Pancreas (tissue), 10 donors: ENCODE measurements at places on chromosomes 11 and 22.

- H3K27ac ChIP-seq, result no peak overlapping the region
- no peak overlapping the region for H3K4me3 ChIP-seq
- DNase-seq, result no peak
- H3K36me3 ChIP-seq, result no peaks in the 10 kb centered on the region
- no peaks in the 10 kb centered on the region for H3K4me1 ChIP-seq
Observed at GRCh38 chr11:79390923-79391322, 49.9 kb downstream of the TENM4 start.

DNA sequence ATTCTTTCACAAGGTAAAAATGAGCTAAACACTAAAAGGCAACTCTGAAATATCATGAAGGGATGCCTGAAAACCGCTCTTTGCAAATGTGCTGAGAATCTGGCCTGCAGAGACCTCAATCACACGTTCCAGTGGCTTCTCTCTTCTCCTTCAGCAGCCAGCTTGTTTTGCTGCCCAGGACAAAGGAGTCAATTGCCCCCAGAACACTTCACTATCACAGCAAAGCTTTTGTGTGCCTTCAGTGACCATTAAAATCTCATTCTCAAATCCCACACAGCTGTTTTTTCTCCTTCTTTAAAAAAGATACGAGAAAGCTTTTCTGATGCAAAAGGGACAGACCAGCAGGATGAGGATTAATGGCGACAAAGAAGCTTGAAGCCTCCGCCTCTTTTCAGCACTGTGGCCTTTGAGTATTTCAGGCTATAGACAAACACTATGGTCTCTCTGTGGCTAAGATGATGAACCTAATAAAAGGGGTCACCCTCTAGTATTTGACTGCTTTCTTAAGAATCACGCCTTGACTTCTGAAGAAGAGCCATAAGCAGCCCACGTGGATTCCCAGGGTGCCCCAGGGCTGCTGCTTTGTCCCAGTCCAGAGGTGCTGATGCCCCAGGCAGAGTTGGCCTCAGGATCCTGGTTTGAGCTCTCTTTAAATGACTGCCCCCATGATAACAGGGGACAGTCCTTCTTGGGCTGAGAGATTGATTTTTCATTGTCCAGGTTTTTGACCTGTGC is 33.4 kb upstream of the NRIP3 start:
- no peaks in the 10 kb centered on the region for H3K4me1 ChIP-seq
- DNase-seq, result no peak
- H3K4me3 ChIP-seq, result no peak overlapping the region

- H3K4me3 ChIP-seq, result no peak overlapping the region
- H3K27me3 ChIP-seq, result no peaks in the 10 kb centered on the region
- no peaks in the 10 kb centered on the region for H3K36me3 ChIP-seq
- no peak overlapping the region for H3K27ac ChIP-seq
Observed at GRCh38 chr11:125525303-125525702, 29.2 kb upstream of the FEZ1 start.

GRCh38 chr11:41320238-41320637 is 139.2 kb downstream of the LRRC4C start:
- DNase-seq, result no peak
- no peak overlapping the region for H3K4me3 ChIP-seq
- no peak overlapping the region for H3K27ac ChIP-seq
- no peaks in the 10 kb centered on the region for H3K27me3 ChIP-seq

DNA sequence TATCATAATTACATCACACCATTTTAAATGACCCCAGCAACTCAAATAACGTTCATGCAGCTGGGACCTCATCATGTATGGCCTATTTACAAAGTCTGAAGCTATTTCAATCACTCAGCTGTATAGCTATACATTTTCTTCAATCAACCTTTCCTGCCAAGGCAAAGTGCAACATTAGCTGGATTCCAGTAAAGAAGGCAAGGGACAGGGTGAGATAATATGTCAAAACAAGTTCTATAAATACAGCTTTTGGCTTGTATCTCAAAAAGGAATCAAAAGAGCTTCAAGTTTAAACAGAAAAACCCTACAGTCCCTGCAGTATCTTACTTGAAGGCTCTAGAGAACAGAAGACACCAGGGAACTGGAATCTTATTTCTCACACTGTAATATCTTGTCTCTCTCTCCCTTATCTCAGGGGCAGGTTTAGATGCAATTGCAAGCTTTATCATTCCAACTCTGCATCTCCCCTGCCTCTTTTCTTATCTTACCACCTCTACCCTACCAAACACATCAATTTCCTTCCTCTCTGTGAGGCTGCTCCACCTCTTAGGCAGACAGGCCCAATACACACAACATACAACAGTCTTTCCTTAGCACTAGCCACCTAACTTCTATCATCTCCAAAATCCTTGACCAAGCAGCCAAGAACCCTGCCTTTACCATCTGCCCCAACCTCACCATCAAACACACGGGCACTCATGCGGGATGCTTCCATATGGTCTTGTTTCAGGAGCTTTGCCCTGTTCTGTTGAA is 34.5 kb downstream of the CELF1 start:
- no peak overlapping the region for H3K4me3 ChIP-seq
- H3K36me3 ChIP-seq, result no peaks in the 10 kb centered on the region

GRCh38 chr11:67451658-67451976 is 912 bp downstream of the GPR152 start:
- H3K27me3 ChIP-seq, result no peaks in the 10 kb centered on the region
- no peak for DNase-seq
- no peak overlapping the region for H3K27ac ChIP-seq

DNA sequence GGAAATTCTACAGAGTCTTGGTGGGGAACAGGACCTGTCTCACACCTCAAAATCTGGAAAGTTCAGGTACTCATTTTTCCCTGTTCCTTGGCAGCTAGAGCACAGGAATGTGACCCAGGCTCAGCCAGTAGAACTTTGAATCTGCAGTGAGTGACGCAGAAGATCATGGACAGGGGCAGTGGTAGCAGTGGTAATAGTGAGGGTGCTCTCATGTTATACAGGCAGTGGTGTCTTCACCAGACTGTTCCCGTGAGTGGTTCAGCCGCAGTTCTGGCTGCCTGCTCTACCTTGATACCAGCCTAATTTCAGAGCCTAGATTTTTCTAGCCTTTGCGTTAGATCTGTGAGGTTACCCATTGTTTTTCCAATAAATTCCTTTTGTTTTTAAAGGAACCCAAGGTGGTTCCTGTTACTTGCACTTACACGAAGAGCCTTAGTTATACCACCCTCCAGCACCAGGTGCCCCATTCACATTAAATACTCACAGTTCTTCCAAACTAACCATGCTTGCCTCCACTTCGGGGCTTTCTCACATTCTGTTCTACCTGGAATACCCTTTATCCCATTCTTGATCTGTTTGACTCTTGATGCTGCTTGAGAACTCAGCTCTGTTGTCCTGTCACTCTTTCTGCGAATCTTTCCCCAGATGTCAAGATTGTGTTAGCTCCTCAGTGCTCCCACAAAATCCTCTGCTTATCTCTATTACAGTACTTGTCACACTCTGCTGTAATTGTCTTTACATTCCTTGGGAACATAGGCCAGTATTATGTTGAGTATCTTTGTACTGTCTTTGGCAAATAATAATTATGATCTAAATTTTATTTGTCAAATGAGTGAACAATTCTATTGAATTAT is 47.8 kb downstream of the SWAP70 start:
- no peaks in the 10 kb centered on the region for H3K36me3 ChIP-seq
- DNase-seq, result no peak
- H3K4me1 ChIP-seq, result peaks cover 9% of the 10 kb centered on the region
- no peaks in the 10 kb centered on the region for H3K27me3 ChIP-seq
- H3K4me3 ChIP-seq, result no peak overlapping the region
- no peak overlapping the region for H3K27ac ChIP-seq

GRCh38 chr11:35553021-35553420 is 27.6 kb upstream of the PAMR1 start:
- no peaks in the 10 kb centered on the region for H3K4me1 ChIP-seq
- H3K27me3 ChIP-seq, result no peaks in the 10 kb centered on the region
- no peak overlapping the region for H3K4me3 ChIP-seq
- H3K36me3 ChIP-seq, result no peaks in the 10 kb centered on the region

GRCh38 chr11:6708876-6709275 is 25.7 kb upstream of the MRPL17 start:
- no peaks in the 10 kb centered on the region for H3K27me3 ChIP-seq
- no peaks in the 10 kb centered on the region for H3K4me1 ChIP-seq
- no peak for DNase-seq
- H3K27ac ChIP-seq, result no peak overlapping the region
- no peak overlapping the region for H3K4me3 ChIP-seq

GRCh38 chr22:28183078-28183860 is 264.2 kb upstream of the PITPNB start:
- no peak overlapping the region for H3K27ac ChIP-seq
- no peaks in the 10 kb centered on the region for H3K27me3 ChIP-seq
- H3K4me3 ChIP-seq, result no peak overlapping the region
- no peaks in the 10 kb centered on the region for H3K4me1 ChIP-seq
- no peaks in the 10 kb centered on the region for H3K36me3 ChIP-seq

GRCh38 chr11:57467508-57468157 is 7.3 kb downstream of the RTN4RL2 start:
- H3K36me3 ChIP-seq, result no peaks in the 10 kb centered on the region
- no peak overlapping the region for H3K27ac ChIP-seq
- H3K4me1 ChIP-seq, result no peaks in the 10 kb centered on the region
- no peak overlapping the region for H3K4me3 ChIP-seq
- DNase-seq, result no peak
